ENCODE measurements at places on chromosomes 5 and 9. TPM values are rescaled to one million over a fixed set of nuclear protein-coding genes. Genes with fewer than 3 reads are reported as not detected.

DNA sequence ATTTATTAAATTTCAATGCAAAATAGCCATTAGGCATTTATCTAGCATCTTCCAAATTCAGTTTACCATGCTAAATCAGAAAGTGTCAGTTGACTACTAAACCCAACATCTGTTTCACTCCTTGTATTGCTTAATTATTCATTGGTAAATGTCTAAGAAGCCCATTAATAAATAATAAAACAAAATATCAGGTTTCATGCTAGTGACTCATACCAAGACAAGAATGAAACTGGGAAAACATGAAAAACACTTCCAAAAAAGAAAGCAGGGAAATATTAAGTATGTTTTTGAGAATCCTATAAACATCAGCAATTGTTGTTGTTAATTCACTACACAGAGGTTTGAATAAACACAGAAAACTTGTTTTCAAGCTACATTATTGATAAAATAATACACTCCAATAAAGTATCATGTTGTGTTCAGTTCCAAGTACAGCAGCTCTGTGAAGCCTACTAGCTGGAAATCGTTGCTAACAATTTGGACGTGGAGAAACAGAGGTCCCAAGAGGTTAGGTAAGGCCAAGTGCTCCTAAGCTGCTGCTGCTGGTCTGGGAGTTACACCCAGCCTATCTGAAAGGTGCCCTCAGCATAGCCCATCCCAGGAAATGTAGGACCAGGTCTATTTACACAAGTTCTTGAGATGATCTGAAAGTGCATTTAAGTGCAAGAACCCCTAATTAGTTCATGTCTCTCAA is 78.8 kb downstream of the GNAQ start:
- H3K4me3 ChIP-seq: no peak overlapping the region
- peaks cover 16% of the 10 kb centered on the region for H3K4me1 ChIP-seq
- no peak overlapping the region for H3K27ac ChIP-seq
- H3K36me3 ChIP-seq: no peaks in the 10 kb centered on the region
- no peak for DNase-seq

DNA sequence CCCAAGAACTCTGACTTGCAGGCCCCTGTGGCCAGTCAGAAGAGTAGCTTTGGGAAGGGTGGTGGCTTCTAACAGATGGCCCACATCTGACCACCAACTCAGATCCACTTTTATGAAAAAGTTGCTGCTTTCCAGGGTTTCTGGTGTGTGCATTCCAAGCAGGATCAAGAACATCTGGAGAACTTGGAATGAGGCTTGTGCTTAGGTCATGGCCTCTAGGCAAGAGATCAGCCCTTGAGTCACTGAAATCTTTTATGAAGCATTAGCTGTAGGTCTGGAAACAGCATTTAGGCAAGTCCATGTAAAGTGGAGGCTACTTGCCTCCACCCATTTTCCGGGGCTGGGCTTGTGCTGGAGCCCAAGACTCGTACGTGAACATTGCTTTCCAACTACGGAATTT is 433.3 kb downstream of the SH3GL2 start:
- H3K27me3 ChIP-seq: no peaks in the 10 kb centered on the region
- H3K27ac ChIP-seq: no peak overlapping the region
- no peaks in the 10 kb centered on the region for H3K4me1 ChIP-seq
- no peak overlapping the region for H3K4me3 ChIP-seq
- DNase-seq: no peak

DNA sequence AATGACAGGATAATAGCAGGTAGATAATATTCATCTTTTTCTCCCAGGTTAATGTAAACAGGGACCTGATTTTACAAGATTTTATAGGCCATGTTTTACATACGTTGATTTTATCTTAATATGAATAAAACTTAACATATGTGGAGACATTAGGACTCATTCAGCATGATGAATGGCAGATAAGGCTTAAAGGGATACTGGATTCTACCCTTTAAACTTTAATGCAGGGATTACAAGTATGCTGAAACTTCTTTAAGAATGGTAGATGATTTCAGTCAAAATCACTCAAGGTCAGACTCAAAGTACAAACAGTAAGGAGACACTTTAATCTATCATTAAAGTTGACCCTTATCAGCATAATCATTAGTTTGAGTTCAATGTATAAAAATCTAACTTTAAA is 274.5 kb upstream of the IZUMO3 start:
- H3K27ac ChIP-seq: no peak overlapping the region
- no peaks in the 10 kb centered on the region for H3K4me1 ChIP-seq
- H3K36me3 ChIP-seq: no peaks in the 10 kb centered on the region
- no peaks in the 10 kb centered on the region for H3K27me3 ChIP-seq
- DNase-seq: no peak

DNA sequence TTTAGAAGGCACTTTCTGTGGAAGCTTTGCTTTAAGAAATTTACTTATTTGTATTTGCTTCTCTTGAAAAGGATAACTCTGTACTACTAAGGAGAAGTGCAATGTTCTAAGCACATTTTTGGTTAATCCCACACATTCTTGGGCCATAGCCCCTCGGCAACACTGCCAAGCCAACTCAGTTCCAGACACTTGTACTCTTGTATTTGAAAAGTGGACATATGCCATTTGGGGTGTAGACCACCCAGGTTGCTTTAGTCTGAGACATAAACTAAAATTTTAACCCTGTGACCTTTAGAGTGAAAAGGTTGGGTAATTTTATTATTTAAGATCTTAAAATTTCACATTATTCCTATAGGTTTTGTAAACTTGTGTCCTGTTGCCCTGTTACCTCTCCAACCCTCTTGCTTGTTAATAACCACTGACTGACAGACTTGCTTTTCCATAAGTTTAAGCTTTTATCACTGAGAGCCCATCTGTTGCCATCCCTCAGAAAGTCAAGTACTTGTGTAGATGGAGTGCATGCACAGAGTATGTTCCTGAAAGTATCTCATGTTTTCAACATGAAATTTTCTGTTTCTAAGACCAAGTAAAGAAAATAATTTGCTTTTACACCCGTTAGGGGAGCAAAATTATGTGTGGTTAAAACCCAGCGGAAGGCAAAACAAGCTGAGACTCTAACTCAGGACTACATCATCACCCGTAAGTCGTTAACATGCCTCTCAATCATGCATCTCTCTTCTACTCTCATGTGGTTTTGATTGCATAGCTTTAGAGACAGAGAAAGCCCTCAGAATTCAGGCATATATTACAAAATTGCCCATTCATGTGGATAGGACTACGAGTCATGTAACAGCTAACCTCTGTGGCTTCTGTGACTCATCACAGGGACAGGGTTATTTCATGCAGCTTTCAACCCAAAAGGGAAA is 117.3 kb downstream of the GDNF start:
- no peaks in the 10 kb centered on the region for H3K4me1 ChIP-seq
- no peak overlapping the region for H3K27ac ChIP-seq
- H3K4me3 ChIP-seq: no peak overlapping the region

- no peak overlapping the region for H3K4me3 ChIP-seq
- no peaks in the 10 kb centered on the region for H3K4me1 ChIP-seq
- no peaks in the 10 kb centered on the region for H3K27me3 ChIP-seq
- H3K36me3 ChIP-seq: no peaks in the 10 kb centered on the region
Observed at GRCh38 chr5:137278476-137278875, 220.7 kb downstream of the SPOCK1 start.

GRCh38 chr5:72501488-72501887 is 5.7 kb downstream of the ZNF366 start:
- DNase-seq: no peak
- no peaks in the 10 kb centered on the region for H3K36me3 ChIP-seq
- H3K4me3 ChIP-seq: no peak overlapping the region
- no peaks in the 10 kb centered on the region for H3K27me3 ChIP-seq
- no peak overlapping the region for H3K27ac ChIP-seq
- H3K4me1 ChIP-seq: no peaks in the 10 kb centered on the region

GRCh38 chr9:88007291-88007650 is 32.9 kb upstream of the CDK20 start:
- H3K27ac ChIP-seq: no peak overlapping the region
- H3K27me3 ChIP-seq: no peaks in the 10 kb centered on the region
- H3K36me3 ChIP-seq: no peaks in the 10 kb centered on the region
- H3K4me3 ChIP-seq: no peak overlapping the region
- DNase-seq: no peak
- no peaks in the 10 kb centered on the region for H3K4me1 ChIP-seq

DNA sequence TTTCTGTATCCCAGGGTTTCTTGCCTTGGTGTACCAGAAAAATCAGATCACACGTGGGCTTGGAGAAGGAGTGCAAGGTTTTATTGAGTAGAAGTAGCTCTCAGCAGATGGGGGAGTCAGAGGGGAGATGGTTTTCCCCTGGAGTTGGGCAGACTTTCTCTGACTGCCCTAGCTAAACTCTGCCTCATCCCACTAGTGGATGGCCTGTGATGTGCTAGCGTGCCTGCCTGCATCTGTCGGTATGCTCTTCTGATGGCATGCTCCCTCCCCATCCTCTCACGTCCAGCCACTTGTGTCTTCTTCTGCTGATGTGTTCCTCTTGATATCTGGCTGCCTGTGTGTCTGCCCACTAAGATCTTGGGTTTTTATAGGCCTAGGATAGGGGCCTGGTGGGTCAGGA is 616.1 kb upstream of the RGMB start:
- no peaks in the 10 kb centered on the region for H3K27me3 ChIP-seq
- H3K4me1 ChIP-seq: no peaks in the 10 kb centered on the region
- no peak overlapping the region for H3K27ac ChIP-seq
- no peak overlapping the region for H3K4me3 ChIP-seq
- H3K36me3 ChIP-seq: no peaks in the 10 kb centered on the region

C9orf153 gene
- not detected for total RNA-seq

DNAH5 gene
- 16.4 TPM for total RNA-seq
